ENCODE measurements at places on chromosomes 1 and 21. TPM values are rescaled to one million over a fixed set of nuclear protein-coding genes. Genes with fewer than 3 reads are reported as not detected.
A peak's percentile ranks its signal among the peaks of the same experiment; 100 is the strongest.

The GPR25 gene
- not detected for total RNA-seq

DNA sequence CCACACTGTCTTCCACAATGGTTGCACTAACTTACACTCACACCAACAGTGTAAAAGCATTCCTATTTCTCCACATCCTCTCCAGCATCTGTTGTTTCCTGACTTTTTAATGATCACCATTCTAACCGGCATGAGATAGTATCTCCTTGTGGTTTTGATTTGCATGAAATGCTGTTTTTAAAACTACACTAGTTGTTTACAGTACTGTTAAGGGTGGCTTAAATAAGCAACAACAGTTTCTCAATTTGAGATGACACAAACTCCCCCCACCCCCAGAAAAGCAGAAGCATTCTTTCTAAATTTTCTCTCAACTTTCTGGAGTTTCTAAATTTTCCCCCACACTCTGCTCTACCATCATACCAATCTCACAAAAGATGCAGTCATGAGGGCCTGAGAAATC is 7.1 kb upstream of the SLAMF7 start:
- peaks cover 15% of the 10 kb centered on the region for H3K36me3 ChIP-seq
- H3K4me1 ChIP-seq = peaks cover 33% of the 10 kb centered on the region
- no peak overlapping the region for H3K4me3 ChIP-seq
- peak overlapping the region; percentile 10 for H3K27ac ChIP-seq

DNA sequence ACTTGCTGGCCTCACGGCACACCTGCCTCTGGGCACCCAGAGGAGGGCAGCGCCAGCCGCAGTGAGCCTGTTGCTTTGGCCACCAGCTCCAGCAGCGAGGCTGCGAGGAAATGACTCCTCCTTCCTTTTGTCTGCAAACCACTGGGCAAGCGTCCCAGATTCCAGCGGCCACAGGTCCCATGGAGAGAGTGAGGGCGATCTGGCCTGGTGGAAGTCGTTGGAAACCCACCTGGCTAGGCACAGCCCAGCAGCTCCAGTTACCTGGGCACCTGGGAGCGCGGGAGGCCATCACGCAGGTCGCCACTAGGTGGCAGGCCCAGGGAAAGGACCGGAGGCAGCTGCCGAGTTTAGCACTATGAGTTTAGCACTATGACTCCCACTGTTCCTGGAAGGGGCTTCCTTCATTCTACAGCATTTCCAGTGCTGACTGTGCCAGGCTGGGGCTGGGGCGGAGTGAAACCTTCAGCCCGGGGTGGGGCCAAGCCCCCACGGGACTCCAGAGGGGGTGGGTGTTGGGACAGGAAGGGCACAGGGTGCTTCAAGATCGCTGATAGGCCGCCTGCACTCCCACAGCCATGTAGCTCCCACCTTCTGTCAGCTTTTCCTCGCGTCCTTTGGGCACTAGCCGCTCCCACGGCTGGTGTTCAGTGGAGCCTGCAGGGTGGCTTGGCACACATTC is 1.1 kb upstream of the ESPN start:
- H3K27ac ChIP-seq = no peak overlapping the region
- DNase-seq = peak; percentile 78
- peaks cover 31% of the 10 kb centered on the region for H3K27me3 ChIP-seq
- peaks cover 8% of the 10 kb centered on the region for H3K4me1 ChIP-seq
- peak overlapping the region; percentile 79 for H3K4me3 ChIP-seq
- H3K36me3 ChIP-seq = no peaks in the 10 kb centered on the region

DNA sequence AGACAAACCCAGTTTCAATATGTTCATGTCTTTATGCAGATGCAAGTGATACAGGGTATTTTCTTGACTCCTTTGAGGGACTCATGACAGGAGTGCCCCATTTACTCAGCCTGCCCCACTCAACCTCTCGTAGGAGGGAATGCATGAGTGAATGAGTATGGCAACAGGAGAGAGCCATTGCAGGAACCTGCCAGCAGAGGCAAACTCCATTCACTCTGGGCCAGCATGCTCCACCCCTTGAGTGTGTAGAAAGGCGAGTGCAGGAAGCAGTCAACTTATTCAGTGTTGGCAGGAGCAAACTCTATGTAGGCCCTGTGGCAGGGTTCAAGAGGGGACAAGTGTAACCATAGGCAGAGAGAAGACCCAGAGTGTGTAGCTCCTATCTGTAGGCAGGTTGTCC is 1526.3 kb downstream of the PLA2G4A start:
- H3K4me3 ChIP-seq = no peak overlapping the region
- DNase-seq = no peak
- H3K36me3 ChIP-seq = no peaks in the 10 kb centered on the region
- H3K27me3 ChIP-seq = no peaks in the 10 kb centered on the region

The EDN2 gene
- total RNA-seq = not detected

DNA sequence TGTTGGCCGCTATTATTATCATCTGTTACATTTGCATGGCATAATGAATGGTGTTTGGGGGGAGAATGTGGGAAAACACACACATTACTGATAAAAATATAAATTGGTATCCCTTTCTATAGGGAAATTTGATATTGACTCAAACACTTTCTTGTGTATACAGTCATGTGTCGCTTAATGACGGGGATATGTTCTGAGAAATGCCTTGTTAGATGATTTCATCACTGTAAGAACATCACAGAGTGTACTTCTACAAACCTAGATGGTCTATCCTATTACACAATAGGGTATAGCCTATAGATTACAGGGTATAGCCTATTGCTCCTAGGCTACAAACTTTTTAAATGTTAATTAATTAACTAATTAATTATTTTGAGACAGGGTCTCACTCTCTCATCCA is 67.2 kb upstream of the B3GALNT2 start:
- H3K4me3 ChIP-seq = no peak overlapping the region
- H3K27ac ChIP-seq = no peak overlapping the region
- H3K36me3 ChIP-seq = no peaks in the 10 kb centered on the region
- peaks cover 18% of the 10 kb centered on the region for H3K4me1 ChIP-seq
